ENCODE measurements at places on chromosomes 13 and 19.

DNA sequence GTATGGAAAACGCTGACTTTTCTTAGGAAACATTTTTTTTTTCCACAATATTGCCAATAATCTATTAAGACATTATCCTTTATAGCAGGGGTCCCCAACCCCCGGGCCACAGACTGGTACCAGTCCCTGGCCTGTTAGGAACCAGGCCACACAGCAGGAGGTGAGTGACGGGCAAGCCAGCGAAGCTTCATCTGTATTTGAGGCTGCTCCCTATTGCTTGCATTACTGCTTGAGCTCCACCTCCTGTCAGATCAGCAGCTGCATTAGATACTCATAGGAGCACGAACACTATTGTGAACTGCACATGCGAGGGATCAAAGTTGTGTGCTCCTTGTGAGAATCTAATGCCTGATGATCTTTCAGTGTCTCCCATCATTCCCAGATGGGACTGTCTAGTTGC lies 793.7 kb downstream of the SLITRK5 start:
- DNase-seq, result no peak

GRCh38 chr19:30431591-30431990 lies 59.4 kb downstream of the ZNF536 start:
- no peak for DNase-seq

- no peak for DNase-seq
These were observed 11.6 kb downstream of the TMEM221 start for GRCh38 chr19:17436874-17437267.

DNA sequence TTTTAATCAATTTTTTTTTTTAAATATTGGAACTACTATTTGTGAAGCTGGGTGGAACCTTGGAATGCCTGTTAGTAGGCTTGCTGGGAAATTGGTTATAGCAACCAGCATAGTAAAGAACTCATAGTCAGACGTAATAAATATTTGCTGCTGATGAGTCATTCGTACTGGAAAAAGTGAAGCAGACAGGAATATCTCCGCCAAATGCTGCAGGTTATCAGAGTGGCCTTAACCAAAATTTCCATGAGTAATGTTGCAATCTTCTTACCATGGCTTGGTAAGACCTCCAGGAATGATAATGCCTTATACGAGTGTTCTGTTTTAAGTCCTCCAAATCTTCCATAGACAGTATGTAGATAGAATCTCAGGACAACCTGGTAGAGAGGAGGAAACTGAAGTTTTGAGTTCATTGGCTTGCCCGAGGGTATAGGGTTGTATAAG lies 34.2 kb downstream of the MBNL2 start:
- peak; percentile 82 for DNase-seq

DNA sequence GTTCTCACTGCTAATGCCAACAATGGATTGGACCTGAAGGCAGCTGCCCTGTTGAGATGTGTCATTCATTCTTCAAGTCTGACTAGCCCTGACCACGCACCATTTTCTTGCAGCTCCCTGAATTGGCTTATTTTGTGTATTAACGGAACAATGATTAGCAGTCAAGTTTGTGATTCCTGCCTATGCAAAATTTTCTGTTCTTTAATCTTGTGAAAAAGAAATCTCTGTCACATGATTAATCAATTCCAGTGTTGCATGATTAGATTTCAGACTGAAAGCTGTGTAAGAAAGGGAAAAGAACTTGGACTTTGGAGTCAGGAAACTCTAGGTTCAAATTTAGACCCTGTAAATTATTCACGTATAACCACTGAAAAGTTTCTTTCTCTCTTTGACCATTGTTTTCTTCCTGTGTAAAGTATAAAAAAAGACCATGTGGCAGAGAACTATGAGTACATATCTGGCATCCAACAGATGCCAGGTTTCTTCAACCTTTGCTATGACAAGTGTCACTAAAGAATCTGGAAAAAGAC lies 64.5 kb upstream of the SLC10A2 start:
- no peak for DNase-seq

DNA sequence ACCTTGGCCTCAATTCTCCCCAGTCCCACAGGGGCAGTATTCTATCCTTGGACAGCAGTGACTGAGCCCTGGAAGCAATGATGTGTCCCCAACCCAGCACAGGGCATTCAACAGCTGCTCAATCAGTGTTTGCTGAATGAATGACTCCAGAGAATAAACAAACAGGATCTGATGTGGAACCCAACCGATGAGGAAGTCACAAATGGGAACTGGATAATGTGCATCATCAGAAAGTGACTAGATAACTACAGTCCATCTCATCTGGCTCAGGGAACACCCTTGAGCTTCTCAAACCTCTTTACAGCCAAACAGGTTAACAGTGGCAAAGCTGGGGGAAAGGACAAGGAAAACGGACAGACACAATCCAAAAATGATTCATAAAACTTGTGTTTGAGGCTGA lies 8.2 kb downstream of the SLC25A30 start:
- no peak for DNase-seq

- no peak for DNase-seq
These were observed 145.5 kb upstream of the SPRY2 start for GRCh38 chr13:80486402-80486801.

DNA sequence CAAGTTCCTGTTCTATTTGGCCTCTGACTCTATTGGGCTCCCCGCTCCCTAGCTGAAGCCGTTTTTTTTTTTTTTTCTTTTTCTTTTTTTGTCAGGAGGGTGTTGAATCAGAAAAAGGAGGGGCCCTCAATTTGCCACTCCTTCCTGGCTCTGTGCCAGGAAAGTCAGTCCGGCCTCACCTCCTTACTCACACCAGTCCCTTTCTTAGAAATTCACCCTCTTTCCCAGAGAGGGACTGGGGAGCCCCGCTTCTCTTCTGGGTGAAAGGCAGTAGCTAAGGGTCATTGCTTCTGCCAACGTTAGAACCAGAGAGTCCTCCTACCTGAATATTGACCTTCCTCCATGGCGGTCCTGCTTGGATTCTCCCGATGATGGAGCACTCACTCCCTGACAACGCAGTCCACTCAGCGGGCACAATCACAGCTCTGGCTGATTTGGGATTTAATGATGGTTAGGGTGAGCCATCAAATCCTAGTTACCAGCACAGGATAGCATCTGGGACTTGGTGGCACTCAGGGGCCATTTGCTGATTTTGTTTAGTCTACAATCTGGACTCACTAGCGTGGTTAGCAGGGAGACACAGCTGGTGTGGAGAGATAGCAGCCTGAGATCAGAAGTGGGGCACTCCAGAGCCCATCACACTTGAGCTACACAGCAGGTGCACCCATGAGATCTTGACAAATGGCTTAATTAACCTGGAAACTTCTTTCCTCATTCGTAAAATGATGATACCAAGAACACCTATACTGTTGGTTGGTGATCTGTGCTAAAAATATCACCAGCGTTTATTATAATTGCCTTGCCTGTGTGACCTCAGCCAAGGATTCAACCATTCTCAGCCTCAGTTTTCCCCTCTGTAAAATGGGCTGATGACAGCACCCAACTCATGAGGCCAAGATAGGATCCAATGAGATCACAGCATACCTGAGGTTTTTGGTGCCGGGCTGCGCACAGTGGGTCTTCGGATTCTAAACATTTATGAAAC lies 2.2 kb downstream of the FCER2 start:
- DNase-seq, result peak; percentile 48

DNA sequence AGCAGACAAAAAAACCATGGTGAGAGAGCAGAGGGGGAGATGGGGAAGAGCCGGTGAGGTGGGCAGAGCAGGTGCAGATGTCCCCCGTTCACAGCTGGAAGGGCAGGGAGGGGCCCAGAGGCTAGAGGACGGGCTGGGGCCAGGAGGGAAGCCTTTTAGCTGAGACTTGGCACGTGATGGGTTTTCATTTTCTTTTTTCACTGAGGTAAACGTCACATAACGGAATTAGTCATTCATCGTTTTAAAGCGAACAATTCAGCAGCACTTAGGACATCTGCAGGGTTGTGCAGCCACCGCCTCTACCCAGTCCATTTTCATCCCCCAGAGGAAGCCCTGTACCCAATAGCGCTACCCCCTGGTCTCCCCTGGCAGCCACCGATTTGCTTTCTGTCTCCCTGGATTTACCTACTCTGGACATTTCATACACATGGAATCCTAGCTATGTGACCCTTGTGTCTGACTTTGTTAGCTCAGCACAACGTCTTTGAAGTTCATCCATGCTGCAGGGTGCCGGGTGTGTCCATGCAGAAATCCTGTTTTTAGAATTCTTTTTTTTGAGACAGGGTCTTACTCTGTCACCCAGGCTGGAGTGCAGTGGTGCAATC lies 16.0 kb upstream of the EMC10 start:
- DNase-seq, result no peak

DNA sequence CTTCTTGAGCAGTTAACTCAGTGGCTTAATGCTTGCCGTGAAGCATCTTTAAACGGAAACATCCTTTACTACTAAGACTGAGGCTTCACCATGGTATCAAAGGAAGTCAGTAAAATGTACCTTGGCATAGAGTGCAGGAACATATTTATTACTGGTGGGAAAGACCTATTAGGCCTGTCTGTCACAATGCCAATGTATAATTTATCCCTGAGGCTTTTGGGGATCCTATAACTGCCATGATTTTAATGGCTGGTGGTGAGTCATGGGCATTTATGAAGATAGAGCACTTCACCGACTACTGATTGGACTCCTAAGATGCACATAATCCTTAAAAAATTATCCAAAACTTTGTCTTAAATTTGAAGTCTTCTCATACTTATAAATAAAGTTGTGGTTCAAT lies 79.6 kb downstream of the FGF14 start:
- no peak for DNase-seq

GRCh38 chr19:56594783-56595547 lies at the start of gene ZNF71:
TSS of gene ZNF71 (plus strand) at chr19:56595302. CDS start at chr19:56601559, 6,257 bp downstream.
- DNase-seq, result peak; percentile 38

- DNase-seq, result no peak
These were observed 60.0 kb upstream of the GPR183 start for GRCh38 chr13:99367106-99367616.

- no peak for DNase-seq
These were observed 2.8 kb upstream of the ZNF135 start for GRCh38 chr19:58056261-58056660.

DNA sequence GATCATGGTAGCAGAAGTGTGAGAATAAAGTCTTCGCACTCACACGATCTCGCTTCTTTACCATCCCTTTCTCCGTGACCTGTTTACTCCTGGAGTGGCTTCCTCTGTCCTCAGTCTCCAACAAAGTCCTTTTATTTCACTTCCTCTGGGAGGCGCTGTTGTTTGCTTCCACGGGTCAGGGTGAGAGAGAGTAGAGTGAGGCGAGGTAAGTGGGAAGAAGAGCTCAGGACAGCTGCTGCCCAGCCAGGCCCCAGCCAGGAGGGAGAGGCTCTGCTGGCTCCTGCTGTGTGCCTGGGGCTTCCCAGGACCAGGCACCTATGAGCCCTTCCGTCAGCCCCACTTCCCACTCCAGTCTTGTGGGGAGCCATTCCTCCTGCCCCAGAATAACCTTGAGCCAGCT lies 242.1 kb downstream of the FGF9 start:
- DNase-seq, result no peak

GRCh38 chr19:14758816-14759215 lies 19.5 kb downstream of the ADGRE2 start:
- DNase-seq, result no peak

DNA sequence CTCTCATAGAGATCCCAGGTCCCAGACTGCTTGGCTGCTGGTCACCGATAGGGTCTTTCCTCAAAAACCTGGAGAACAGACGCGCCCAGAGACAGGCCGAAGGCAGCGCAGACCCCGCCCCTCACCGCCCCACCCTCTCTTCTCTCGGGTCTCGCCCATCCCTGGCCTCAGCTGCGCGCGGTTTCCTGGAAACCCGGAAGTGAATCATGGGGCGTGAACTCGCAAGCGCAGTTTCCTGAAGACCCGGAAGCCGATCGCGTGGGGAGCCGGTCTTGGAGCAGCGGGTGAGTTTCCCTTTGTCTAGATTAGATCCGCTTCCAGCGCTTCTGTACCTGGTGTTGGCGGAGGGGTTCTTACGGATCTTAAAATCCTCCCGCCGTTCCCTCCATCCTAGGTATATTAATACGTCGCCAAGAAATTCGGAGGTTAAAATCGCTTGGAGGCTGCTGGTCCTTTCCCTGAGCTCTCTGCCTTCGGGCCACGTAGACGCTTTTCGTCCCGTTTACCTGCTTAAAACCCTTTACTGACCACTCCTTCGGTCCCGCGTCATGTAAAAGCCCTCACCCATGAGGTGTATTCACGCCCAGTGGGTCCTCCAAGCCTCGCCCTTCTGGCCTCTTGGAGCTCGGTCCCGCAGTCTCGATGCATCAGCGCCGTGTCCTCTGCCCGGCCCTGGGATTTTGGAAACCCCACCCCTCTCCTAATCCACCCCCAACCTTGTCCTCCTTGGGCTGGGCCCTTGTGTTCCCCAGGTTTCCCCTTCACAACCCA lies at the start of gene ZNF578:
ZNF578 (plus strand) TSS at position 230 of the 771 bp plus-strand sequence. CDS start 48,293 bp downstream, outside the sequence.
- DNase-seq, result no peak

GRCh38 chr19:3544742-3545668 lies 6.0 kb downstream of the TEKTIP1 start:
- peak; percentile 79 for DNase-seq

GRCh38 chr19:42158926-42159325 lies 26.7 kb upstream of the POU2F2 start:
- DNase-seq, result no peak

- no peak for DNase-seq
These were observed 362.6 kb downstream of the KCNRG start for GRCh38 chr13:50377726-50378270.

- DNase-seq, result peak; percentile 27
These were observed 22.5 kb downstream of the CAB39L start for GRCh38 chr13:49421391-49421790.

- DNase-seq, result peak; percentile 66
These were observed 10.0 kb downstream of the CAMSAP3 start for GRCh38 chr19:7605490-7606222.

DNA sequence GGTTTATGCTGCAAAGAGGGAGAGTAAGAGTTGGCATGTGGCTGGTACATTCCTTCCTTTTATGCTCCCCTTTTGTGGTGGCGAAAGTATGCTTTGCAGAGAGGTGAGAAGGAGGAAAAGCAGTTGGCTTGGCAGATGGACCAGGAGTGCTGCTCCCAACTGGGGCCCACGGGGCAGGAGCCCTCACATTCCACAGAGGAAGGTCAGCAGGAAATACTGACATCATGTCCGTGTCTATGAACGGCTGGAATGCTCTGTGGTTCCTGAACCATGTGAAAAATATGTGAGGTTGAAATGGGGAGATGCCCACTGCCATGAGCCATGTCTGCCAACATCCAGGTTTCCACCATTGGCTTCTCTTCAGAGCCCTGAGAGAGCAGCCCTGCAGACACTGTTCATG lies 33.3 kb upstream of the GAS6 start:
- no peak for DNase-seq

DNA sequence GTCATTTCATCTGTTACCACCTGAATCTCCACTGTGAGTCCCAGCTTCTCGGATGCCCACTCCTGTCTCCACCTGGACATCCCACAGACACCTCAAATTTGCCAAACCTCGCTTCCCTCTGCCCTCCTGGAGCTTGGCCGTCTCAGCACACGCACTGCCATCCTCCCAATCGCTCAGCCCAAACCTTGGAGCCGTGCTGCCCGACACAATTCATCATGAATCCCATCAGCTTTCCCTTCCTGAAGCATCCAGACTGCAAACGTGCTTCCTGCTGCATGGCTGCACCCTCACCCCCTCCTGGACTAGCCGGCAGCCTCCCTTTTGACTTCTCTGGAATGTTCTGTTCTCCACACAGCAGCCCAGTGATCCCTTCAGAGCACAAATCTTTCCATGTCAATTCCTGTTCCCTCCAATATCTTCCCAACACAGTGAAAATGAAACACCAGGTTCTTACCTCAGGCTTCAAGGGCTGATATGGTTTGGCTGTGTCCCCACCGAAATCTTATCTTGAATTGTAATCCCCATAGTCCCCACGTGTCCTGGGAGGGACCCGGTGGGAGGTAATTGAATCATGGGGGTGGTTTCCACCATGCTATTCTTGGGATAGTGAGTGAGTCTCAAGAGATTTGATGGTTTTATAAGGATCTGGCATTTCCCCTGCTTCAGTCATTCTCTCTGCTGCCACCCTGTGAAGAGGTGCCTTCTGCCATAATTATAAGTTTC lies 1.1 kb upstream of the PROZ start:
- DNase-seq, result no peak
